ENCODE measurements at places on chromosomes 11 and 22.

GRCh38 chr11:60945295-60945667 is 6.7 kb downstream of the SLC15A3 start:
- DNase-seq = no peak

GRCh38 chr11:119584193-119585042 is 144.6 kb downstream of the NECTIN1 start:
- peak; percentile 81 for DNase-seq

DNA sequence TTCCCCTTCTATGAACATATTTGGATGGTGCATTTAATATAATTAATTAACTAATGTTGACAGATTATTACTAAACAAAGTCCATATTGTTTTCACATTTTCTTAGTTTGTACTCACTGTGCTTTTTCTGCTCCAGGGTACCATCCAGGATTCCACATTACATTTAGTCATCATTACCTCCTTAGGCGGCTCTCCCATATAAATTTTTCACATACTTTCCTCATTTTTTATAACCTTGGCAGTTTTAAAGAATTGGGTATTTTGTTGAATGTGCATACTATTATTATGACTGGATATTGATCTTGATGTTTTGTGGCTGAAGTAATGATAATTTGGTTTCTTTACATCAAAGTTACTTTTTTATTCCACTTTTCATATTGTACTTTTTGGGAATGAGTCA is 755.6 kb upstream of the ANO3 start:
- DNase-seq = no peak

GRCh38 chr11:61626580-61627380 is 45.9 kb upstream of the SYT7 start:
- DNase-seq = no peak

DNA sequence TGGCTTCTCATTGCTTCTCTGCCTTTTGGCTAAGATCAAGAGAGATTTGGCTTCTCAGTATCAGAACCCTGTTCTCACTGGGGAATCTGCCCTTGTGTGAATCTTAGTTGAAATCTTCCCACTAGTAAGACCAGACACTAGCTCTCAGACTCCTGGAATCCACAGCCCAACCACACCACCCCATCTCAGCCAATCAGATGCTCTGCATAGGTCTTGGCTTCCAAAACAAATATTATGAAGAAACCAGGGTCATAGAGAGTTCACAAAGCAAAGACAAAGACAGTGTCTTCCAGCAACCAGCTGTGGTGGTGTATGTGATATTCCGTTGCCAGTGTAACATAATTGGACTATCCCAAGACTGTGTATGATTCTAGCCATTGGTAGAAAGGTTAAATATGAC is 5.4 kb downstream of the OR8B12 start:
- no peak for DNase-seq

DNA sequence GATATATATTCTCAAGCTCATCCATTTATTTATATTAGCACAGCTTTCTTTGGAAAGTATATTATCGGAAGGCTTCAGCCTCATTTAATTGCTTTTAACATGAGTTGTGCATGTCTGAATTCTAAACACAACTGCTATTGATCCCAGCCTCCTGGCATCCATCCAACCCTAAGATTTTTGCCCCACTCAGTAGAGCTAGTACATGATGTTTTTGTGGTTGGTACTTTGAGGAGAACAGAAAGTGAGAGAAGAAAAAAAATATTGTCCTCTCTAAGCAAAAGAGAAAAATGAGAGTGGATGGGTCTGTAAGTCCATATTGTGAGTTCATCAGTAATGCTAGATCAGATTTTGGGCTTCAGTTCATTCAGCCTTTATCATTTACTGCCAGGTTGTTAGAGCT is 198.7 kb downstream of the DDX10 start:
- no peak for DNase-seq

- DNase-seq = no peak
Measured at GRCh38 chr22:41898645-41899044, 16.2 kb downstream of the SHISA8 start.

DNA sequence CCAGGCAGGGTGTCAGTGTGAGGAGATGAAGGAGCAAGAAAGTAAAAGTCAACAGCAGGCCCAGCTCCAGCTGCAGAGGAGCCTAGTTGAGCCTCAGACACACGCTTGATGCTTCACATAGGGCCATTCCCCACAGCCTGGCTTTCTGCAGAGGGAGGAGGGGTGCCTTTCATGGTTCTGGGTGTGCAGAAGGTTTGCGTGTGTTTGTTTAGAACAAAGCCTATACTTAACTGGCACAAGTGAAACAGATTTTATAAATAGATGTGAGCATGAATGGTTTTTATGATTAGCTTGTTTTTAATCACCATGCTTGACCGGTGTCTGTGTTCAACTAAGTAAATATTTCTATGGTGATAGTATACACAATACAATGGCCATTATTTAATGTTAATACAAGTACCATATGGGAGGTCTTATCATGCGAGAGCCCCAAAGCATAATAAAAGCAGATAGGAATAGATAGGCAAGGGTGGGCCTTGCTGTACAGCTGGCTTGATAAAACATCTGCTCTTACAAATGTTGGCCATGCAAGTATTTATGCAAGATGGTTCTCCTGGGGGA is 290.2 kb downstream of the ETS1 start:
- peak; percentile 64 for DNase-seq

DNA sequence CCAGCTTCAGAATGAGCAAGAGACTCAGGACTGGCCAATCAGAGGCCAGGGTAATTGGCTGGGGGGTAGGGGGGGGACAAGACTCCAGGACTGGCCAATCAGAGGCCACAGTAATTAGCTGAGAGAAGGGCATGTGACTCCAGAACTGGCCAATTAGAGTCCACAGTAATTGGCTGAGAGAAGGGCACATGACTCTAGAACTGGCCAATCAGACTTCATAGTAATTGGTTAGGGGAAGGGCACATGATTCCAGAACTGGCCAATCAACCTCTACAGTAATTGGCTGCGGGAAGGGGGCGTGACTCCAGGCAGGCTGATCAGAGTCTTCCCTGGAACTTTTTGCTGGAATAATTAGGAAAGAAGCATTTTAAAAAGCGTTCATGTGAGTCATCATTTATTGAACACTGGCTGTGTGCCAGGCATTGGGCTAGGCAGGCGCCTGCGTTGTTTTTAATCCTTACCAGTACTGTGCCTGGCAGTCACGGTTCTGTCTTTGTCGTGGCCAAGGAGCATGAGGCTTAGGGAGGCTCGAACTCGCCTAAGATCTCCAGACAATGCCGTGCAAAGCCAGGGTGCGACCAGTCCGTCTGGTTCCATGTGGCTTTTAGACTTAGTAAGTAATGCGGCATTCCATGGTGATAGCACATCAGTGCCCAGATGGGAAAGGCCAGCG is 508.1 kb downstream of the TBC1D22A start:
- no peak for DNase-seq

DNA sequence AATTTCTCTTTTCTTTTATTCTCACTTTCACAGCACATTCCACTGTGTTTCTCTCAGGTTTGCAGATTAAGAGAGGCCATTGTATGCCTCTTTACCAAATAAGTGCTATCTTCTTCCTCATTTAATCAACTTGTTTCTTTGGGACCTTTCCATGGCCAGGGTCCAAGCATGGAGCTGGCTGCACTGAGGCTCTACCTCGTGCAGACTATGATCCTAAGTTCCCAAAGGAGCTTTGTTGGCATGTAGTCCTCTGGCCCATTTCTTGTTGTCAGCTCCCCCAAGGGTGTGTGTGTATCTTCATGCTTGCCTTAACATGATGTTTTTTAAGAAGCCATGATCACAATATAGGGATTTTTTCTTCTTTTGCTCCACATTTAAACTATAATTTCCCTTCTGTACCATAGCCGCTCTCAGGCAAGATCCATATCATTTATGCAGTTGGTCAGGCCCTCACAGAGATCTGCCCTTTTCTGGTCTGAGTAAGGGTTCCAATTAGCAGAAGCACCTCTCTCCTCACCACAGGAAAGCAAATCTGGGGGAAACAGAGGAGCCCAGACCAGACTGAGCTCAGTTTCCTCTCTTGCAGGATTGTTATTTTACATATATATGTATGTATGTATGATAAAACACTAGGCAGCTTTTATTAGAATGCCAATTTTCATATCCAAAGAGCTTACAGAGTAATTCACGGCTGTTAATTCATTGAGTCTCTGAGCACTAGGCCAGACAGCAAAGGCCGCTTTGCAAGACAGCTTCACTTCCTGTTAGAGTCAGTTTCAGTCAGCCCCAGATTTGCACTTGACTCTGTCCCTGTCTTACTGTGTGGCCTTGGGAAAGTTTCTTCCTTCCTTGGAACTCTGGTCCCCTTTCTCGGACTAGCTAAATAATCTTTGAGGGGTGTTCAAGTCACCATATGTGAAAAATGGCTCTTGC is 34.3 kb downstream of the CYB5R2 start:
- no peak for DNase-seq

GRCh38 chr11:45233121-45233803 is 52.9 kb downstream of the SYT13 start:
- DNase-seq = peak; percentile 30

GRCh38 chr22:48018346-48018745 is 1255.9 kb downstream of the TBC1D22A start:
- no peak for DNase-seq

GRCh38 chr11:75313513-75314272 is 37.8 kb downstream of the ARRB1 start:
- DNase-seq = no peak

DNA sequence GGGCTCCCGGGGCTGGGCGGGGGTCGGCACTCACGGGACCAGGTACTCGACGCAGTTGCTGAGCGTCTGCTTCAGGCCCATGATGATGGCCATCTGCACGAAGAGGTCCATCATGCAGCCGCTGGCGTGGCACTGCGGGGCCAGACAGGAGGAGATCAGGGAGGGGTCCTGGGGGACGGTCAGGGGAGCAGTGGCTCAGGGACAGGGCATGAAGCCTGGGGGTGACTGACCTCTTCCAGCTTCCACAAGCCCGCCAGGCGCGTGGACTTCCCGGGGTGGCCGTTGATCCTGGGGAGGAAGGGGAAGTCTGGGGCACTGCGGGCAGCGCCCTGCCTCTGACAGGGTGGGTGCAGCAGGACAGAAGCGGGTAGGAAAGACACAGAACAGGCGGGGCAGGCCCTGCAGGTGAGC is 6.1 kb upstream of the SIGIRR start:
- no peak for DNase-seq

- no peak for DNase-seq
Measured at GRCh38 chr11:78533399-78533798, 41.3 kb downstream of the NARS2 start.

DNA sequence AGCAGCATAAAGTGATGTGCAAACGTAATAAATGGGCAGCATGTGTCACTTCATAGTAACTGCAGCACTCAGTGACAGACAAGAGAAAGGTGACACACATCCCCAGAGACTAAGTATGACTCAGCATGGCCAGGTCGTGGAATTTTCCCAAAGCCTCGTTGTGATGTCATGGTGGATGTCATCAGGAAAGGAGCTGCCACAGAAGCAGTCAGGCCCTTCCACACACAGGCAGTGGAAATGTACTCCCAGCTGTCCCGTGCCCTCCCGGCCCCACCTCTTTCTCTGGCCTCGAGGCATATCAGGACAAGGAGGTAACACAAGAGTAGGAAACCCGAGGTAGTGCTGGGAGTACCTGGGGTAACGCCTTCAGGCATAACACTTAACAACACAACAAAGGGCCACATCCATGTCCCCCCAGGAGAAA is 8.1 kb downstream of the PC start:
- DNase-seq = no peak

GRCh38 chr11:111918390-111919256 is at the start of gene C11orf52:
Gene C11orf52 (plus strand): TSS chr11:111918913. CDS start chr11:111918973, 60 bp downstream.
- peak; percentile 95 for DNase-seq
